ENCODE measurements at places on chromosomes 2 and 18. TPM values are rescaled to one million over a fixed set of nuclear protein-coding genes. Genes with fewer than 3 reads are reported as not detected.

DNA sequence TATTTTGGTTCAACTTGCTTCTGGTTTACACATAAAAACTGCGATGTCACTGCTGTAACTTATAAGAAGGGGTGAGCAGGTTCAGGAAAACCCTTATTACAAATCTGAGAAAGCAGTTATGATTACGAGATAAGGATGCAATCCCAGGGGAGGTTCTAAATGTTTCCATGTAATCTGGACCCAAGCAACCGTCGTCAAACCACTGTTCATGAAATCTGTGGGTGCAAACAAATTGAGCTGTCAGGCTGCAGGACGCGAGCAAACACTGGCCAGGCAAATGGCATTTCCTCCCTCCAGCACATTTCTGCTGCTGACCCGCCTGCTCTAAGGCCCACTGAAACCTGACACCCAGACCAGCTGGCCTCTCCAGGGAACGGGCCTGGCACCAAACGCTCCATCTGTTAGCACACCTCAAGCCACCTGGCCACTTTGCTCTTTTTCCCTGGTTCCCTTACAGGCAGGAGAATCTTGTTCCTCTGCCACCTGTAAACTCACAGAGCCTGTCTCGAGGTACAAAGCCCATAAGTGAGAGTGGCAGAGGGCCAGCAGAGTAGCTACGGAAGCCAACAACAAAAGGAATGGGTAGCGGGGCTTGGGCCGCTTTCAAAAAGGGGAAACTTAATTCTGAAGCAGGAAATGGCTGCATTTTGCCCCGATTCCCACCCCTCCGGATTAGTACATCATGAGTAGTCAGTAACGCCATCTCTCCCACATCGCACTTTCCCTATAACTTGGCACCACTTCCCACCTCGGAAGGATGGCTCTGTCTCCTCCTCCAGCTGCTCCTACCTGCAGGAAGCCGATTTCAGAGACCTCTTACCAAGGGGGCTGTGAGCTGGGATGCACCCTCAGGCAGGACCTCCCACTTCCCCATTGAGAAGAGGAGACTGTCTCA, 26.5 kb downstream of the CRACDL start:
- DNase-seq, result peak; percentile 90

GRCh38 chr2:224221455-224221913, 180.4 kb downstream of the FAM124B start:
- peak; percentile 95 for DNase-seq

DNA sequence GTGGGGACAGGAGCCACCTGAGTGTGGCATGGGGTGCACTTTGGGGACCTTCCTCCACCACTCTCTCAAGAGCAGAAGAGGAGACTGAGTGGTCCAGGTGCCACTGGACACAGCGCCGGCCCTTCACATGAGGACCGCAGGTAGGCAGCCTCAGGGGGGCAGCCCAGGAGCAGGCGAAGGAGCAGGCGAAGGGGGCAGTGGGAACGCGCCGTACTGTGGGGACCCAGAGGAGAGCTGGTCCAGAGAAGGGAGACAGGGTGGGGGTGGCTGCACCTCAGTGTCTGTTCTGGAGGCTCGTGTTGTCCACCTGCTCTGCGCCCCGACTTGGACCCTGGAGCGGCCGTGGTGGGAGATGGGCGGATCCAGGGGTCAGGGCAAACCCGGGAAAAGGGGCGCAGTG, 55.0 kb downstream of the AQP12A start:
- DNase-seq, result no peak

DNA sequence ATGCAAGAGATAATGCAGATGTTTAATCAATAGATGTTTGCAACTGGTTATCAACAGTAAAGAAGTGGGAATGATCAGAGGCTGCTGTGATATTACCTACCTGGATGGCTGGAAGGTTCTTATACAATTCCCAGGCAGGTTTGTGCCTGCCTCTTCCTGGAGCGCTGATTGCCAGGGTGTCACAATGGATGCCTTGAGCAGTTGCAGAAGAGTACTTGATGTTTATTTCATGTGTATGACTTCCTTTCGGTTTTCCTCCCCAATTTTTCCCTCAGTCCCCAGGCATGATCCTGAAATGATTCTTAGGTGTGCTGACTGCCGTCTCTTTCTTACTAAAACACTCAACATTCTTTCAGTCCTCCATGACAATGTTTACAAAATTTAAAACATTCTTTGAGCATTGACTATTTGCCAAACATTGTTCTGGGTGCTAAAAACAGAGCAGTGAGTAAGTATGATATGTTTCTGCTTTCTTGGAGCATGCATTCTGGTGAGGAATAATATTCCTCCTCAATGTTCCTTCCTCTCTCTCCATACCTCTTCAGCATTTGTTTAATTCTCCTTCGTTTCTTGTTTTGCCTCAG, 416.6 kb upstream of the TRIB2 start:
- DNase-seq, result no peak

DNA sequence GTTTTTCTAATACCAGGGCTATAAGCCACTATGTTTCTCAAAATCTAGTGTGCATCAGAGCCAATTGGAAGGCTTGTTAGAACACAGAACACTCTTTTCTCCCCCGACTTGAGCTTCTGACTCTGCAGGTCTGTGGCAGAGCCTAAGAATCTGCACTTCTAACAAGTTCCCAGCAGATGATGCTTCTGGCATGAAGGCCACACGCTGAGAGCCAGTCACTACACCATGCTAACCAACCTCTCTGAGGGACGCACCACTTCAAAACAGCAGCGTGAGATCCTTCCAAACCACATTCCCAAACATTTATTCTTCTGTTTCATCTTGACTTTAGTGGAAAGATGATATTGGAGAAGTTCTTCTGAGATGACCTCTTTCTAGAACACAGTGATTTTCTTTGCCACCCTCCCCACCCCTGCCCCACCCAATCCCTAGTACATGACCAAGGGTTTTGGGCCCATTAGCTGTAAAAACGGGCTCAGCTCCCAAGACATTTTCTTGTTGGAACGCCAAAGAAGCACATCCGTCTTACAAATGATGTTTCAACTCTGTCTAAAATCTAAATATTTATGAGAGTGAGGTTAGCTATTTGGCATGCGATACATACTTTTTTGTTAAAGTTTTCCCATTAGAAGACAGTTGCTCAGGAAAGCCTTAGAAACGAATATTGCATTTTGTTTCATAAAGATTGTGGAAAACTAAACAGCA, 391.9 kb downstream of the TMEM182 start:
- DNase-seq, result no peak

DNA sequence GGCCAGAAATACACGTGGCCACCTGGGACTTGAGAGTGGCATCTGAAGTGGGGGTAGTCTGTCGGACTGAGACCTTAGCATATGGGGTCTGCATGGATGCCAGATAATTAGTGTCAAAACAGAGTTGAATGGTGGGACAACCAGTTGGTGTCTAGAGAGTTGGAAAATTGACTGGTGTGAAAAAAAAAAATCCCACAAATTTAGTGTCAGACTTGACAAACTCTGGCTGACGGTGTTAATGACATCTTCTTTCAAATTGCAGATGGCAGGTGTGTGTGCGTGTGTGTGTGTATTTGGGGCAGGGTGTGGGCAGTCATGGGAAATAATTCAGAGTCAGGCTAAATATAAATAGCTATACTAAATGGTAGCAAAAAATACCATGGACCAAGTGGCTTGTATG, 365.4 kb upstream of the RGPD4 start:
- DNase-seq, result no peak

DNA sequence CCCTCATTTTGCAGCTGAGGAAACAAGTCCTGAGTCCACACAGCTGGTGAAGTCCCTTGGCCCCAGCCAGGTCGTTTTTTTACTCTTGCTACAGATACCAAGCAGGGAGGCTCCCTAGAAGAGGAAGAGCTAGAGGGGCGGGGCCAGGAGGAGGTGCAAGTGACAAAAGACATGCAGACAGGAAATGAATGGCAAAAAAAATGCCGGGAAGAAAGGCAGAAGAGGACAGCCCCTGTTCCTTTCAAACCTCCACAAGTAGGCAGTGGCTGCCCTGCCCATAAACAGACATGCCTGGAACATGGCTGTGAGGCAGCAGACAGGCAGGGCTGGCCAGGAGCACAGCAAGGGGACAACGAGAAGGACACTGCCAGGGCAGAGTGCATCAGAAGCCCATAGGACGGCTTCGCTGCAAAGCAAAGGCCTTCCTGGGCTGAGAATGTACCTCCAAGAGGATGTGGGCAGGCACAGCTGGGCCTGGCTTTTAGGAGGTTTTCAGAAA, 108.7 kb downstream of the ZBTB7C start:
- no peak for DNase-seq

DNA sequence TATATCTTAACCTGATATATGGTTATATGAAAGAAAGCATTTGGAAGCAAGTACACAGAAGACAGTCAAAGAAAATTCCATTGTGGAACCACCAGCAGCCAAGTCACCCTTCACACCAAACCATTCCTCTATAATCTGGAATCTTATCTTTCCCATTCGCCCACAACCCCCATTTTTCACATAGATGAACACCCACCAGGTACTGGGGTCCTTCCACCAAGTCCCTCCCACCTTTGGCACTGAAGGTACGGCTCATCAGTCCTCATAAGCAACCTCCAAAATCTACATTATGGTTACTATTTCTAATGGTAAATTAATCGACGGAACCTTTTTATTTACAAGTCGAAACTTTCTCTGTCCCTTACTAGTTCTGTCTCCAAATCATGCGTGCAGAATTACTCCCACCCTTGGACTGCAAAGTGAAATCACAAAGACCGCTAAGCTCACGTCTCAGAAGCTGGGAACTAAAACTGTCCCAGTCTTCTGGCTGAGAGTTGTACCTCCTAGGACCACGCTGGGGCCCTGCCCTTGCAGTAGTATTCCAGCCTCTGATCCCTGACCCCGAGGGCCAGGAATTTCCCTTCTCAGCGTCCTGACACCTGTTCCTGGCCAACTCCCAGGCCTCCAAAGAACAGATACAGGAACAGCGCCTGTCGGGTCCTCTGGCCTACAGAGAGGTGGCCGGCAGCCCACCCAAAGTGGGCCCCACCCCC, 702 bp downstream of the OLA1 start:
- no peak for DNase-seq

GRCh38 chr2:121362774-121363173, 77.8 kb upstream of the TFCP2L1 start:
- DNase-seq, result no peak

- no peak for DNase-seq
Observed at GRCh38 chr2:6168485-6168884, 476.3 kb downstream of the SOX11 start.

DNA sequence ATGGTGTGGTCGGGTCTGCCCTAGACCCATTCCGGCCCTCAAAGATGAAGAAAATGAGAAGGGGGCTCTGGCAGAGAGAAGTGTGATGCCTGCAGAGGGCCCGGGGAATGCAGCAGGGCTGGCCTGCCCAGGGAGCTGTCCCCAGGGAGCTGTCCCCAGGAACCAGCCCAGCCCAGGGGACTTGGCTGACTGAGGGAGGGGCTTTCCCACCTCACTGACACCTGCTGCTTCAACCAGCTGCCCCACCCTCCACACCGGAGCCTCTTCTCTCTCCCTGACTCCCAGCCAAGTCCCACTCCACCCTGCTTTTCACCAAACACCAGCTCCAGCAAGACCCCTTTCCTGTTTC, 111.2 kb downstream of the STPG4 start:
- DNase-seq, result no peak

DNA sequence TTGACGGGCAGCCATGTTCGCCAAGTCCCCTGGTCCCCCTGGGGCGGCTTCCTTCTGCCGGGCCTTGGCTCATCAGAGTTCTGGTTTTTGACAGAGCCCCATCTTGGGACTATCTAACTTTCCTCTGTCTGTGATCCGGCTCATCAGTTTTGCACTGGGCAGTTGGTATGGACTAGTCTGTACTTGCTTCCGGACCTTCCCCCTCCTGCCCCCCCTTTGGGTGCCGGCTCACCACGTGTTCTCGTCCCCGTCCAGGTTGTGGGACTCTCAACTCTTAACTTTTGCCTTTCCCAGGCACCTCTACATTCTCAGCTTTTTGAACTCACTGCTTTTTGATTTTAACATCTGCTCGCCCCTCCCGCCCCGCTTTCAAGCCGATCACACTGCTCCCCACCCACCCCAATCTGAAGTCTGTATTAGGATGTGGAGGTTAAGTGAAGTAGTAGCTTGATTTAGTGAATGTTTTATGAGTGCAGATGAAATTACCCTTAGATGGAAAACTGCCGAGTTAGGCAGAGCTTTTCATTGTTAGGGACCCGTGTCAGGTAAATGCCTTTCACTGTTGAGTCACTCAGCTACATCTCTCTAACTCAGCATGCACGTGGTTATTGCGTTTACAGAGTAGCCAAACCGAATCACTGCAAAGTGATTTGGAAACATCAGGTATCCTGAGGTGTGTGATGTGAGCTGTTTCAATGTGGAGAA, 874 bp downstream of the WDR43 start:
- no peak for DNase-seq

Gene ADGRF3
- total RNA-seq, result 0.04 TPM

Gene DSG4
- not detected for total RNA-seq

Gene SATB2
- 2.0 TPM for total RNA-seq

Gene CRYGD
- total RNA-seq, result not detected

Gene EFR3B
- 0.28 TPM for total RNA-seq

Gene UGT1A10
- total RNA-seq, result not detected

Gene GPR55
- not detected for total RNA-seq
